Gastrocnemius medialis (tissue), 4 donors: ENCODE measurements at places on chromosomes 12 and 14. TPM values are rescaled to one million over a fixed set of nuclear protein-coding genes. Genes with fewer than 3 reads are reported as not detected.

DNA sequence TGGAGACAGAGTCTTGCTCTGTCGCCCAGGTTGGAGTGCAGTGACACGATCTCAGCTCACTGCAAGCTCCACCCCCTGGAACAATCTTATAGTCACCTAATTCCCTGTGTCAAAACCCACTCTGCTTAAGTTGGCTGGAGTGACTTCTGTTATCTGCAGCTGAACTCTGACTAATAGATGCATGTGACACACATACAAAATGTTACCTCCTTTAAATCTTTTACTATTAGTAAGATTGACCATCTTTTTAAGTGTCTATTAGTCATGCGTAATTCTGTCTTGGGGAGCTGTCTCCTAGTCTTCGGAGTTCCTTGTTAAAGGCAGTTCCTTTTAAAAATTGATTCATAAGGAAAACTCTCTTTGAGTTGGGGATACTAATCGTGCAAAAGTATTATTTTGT, 7.4 kb downstream of the IFI27L1 start:
- DNase-seq = no peak

DNA sequence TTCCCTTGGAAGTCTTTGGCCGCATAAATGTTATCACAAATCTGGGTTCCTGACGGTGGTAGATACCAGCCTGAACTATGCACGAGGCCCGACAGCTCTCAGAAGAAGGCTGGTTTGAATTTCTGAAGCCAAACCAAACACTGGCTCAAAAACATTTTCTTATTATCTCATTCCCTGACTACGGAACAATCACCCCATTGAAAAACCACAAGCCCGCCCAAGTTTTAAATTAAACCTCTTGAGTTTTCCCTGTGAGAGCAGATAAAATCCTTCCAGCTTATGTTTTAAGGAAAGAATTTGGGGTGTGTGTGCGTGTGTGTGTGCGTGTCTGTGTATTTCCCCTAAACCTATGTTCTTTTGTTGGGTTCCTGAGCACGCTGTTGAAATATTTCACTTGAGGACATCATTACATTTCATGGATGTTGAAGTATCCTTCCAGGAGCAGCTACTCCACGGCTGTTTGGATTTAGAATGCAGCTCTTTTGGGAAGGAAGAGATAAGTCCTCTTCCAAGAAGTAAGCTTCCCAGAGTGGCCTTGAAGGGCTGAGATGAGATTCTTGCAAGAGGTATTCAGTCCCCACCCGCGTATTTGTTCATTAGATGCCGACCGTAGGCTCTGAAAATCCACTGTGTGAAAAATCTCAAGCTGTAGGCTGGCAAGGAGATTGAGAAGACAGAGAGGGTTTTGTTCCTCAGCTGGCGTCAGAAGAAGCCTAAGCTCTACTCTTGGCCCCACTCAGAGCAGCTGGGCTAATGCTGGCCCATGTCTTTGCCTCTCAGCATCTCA, 131.0 kb upstream of the NCOR2 start:
- DNase-seq = no peak

The SCAF11 gene
- total RNA-seq = 69.9 TPM

The CLEC9A gene
- not detected for total RNA-seq

The CLEC4A gene
- not detected for total RNA-seq

- no peak for DNase-seq
Measured at GRCh38 chr12:58414398-58414871, 473.1 kb downstream of the ATP23 start.

- no peak for DNase-seq
Measured at GRCh38 chr14:50347521-50347920, 35.4 kb downstream of the DMAC2L start.

The GPR68 gene
- not detected for total RNA-seq

DNA sequence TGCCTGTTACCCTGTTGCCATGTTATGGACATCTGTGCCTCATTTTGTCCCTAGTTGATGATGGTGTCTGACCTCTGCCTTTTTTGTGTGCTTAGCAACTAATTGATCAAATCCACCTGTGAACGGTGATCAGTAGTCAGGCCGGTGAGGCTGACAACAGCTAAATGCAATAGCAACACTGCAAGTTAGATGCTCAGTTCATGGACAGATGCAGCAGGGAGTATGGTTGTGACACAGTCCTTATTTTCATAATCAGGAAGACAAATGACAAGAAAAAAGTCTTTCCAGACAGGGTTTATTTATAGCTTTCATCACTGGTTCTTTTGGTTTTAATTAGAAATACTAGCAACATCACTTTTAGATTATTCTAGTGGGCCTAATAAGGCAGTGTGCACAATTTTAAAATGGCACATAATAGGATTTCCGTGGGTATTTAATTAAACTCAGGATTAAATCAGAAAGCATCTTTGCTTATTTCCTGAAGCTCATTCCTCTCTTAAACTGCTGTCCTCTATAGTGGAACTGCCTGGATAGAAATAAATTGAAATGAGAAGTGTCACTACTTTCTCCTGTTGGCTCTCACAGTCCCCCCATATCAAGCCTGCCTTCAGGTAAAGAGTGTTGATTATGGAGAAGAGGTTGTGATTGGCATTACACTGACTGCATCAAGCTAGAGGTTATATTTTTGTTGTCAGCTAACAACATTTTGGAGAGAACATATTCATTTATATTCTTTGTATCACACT, 281.1 kb upstream of the NAV3 start:
- no peak for DNase-seq
